ENCODE measurements at places on chromosomes 6 and 20.

DNA sequence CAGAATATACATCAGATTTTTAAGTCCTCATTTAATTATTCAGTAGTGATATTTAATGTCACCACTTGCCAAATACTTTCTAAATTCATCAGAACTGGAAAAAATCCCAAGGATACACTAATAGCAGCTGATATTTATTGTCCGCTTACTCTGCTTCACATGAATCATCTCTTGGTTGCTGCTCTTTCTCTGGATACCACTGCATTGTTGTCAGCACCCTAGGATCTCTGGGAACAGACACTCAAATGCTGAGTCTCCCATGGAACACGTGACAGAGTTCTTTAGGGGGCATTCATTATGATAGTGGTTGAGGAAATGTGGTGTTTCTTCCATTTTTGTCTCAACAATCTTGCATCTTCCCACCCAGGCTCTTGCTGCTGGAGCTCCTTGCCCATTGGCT, 318.0 kb downstream of the RFPL4B start:
- DNase-seq, result no peak

DNA sequence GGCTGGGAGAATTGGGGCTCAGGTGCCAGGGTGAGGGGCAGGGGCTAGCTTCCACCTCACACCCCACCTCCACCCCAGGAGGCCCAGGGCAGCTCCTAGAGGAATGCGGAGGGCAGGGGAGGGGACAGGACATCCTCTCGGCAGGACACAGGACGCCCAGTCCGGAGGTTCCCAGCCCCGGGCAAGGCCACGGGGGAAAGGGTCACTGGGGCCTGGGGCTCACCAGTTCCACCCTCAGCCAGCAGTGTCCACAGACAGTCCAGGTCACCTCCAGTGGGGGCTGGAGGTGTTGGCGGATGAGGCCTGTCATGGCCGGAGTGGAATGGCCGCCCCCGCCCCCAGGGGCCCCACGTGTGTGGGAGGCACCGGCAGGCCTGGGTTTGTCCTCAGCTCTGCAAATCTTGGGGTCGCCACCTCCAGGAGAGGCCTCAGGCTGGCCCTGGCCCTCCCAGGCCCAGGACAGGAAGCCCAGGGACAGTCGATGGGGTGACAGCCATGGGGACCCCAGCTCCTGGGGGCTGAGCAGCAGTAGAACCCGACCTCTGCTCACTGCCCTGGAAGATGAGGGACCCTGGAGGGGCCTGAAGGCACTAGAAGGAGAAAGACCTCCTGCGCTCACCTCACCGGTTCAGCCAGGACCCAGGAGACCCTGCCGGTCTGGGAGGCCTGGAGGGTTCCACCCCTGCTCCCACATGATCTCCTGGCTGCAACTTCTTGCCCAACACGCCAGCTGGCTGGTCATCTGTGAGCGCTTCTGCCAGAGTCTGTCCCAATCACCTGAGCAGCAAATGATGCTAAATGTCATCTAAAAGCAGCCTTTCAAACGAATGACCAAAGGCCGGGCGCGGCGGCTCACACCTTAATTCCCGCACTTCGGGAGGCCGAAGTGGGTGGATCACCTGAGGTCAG, 13.0 kb upstream of the ABHD16B start:
- no peak for DNase-seq

GRCh38 chr6:41345901-41346300, 10.5 kb downstream of the NCR2 start:
- no peak for DNase-seq

- DNase-seq, result no peak
These were observed 195.3 kb downstream of the SLC24A3 start for GRCh38 chr20:19407736-19408135.

DNA sequence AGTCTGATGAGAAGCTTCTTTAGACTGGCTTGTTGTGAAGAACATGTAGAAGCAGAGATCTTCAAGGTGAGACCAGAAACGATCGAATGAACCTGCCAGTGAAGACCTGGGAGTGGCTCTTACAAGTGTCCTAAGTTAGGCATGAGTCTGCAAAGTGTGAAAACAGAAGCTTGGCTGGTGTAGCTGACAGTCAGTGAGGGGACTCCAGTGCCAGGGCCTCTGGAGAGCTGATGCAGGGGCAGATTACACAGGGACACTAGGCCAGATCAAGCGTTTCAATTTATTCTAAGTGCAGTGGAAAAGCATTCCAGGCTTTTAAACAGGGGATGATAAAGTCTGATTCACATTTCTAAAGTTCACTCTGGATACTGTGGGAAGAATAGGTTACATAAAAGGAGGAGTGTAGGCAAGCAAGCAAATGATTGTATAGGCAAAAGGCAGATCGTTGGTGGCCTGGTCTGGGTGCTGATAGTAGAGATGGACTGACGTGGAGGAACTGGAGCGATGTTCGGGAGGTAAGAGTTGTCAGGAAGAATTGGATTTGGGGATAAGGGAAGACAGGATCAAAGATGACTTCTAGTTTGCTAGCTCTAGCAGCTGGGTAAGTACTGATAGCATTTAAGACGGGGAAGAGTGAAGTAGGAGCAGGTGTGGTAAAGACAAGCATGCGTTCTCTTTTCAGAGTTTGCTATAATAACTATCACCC, 133.5 kb downstream of the MAN1A1 start:
- no peak for DNase-seq

DNA sequence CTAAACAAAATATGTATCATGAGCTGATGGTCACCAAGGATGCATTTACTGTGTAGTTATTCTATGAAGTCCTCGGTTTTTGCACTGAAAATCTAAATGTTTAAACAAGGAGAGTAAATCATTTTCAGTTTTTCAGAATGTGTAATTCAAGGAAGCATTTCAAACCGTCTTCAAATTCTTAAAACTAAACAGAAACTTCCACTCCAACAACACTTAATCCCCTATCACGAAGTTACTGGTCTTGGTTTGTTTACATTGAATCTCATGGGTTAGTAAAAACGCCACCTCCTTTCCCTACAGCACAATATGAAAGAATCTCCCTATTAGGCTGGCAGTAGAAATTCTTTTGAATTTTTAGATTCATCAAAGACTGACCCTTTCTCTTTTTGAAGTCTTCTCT, 192.9 kb downstream of the AIG1 start:
- DNase-seq, result no peak

DNA sequence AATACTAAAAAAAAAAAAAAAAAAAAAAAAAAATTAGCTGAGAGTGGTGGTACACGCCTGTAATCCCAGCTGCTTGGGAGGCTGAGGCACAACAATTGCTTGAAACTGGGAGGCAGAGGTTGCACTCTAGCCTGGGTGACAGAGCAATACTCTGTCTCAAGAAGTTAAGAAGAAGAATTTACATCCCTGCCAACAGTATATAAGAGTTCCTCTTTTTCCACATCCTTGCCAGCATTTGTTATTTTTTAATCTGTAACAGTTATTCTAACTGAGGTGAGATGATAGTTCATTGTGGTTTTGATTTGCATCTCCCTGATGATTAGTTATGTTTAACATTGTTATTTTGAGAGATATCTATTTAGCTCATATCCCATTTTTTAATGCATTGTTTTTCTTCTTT, 20.3 kb upstream of the DYNLRB1 start:
- no peak for DNase-seq

DNA sequence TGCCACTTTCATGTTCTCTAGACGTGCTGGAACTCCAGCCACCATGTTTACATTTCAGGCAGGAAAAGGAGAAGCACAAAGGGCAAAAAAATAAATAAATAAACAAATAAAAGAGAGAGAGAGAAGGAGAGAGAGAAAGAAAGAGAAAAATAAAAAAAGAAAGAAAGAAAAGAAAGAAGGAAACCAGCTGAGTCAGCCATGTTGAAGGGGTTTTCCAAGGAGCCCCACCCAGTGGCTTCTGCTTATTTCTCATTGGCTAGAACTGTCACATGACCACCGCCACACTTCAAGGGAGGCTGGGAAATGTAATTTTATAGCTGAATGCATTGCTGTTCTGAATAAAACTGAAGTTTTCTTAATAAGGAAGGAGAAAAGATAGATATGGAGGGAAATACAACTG, 71.1 kb downstream of the BFSP1 start:
- no peak for DNase-seq

GRCh38 chr6:129543981-129544380, 166.0 kb downstream of the ARHGAP18 start:
- no peak for DNase-seq

DNA sequence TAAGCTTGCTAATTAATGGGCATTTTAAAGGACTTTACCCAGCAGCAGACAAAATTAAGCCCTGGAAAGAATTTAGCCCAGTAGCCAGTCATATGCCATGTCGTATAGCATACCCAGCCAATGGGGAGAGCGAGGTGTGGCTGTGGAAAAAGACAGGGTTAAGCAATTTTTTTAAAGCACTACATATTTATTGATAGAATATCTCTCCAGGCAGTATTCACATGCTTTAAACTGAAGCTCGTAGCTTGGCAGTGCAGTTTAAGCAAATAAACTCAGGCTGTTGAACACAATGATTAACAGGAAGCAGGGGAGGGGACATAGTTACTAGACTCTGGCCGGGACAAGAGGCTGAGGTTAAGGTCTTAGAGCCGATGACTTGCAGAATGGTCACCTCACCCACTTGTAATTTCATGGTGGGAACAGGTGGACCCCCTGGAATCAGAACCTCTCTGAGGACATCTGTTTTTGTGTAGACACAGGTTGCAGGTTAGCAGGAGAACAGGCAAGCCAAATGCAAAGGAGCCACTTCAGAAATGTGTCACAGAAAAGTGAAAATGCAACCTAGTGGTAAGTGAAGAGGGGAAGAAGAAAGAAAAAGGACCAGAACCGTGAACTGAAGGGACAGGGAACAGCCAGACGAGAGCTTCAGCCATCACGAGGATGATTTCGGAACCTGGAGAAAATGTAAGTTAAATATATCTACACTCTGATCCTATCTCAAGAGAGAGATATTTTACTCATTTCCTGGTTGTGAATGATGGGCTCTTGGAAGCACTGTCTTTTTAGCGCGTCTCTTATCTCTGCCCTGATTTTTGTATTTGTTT, 7.2 kb downstream of the GCNT2 start:
- DNase-seq, result no peak

DNA sequence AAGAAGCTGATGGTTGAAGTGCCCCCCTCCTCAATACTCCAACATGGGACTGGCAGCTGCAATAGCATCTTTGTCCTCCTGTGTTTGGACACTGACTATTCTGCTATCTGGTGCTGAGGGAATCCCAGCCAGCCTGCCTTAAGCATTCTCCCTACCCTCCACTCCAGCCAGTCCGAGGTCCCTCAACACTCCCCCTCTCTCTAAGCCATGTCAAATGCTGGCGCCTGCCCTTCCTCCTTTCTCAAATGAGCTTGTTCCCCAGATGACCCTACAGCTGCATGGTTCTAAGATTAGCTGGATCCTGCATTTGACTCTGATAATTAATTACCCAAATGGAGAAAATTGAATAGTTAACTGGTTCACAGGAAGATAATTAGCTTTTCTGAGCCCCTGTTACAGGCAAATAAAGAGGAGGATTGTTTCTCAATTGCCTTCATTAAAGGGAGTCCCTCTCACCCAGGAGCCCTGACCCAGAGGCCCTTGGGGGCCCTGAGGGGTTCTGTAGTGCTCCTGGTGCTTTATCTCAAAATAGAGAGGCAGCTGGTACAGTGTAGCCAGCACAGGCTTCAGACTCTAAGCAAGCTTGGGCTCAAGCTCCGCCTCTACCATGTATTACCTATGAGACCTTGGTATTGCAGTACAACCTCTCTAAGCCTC, 37.9 kb upstream of the CHD6 start:
- DNase-seq, result no peak

DNA sequence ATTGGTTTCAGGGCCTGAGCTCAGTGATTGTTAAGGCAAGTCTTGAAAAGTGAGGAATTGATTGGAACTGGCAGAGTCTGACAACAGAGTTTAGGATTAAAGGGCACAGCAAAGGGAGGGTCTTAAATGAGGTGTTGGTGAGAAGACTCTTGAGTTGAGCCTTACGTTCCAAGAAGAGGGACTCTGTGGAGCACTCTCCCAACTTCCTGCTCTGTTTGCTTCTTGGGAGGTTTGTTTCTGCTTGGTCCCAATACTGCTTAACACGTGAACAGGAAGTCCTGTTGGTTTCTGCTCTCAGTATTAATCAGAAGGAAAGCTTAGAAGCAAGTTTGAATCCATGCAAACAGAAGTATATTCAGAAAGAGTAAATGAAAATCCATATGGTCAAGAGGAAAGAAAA, 15.6 kb upstream of the SYNDIG1 start:
- no peak for DNase-seq

- DNase-seq, result no peak
These were observed 1.1 kb upstream of the TULP4 start for GRCh38 chr6:158311193-158311592.

DNA sequence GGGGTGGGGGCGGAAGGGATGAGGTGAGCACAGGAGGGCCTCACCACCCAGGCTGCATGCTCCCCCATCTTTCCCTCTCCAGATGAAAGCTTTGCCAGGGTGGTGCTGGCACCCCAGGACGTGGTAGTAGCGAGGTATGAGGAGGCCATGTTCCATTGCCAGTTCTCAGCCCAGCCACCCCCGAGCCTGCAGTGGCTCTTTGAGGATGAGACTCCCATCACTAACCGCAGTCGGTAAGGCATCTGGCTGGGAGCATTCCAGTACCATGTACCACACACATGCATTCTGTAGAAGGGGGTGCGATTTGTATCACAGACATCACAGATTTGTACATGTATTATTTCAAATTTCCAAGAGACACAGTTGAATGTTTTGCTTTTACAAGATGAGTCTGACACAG, 40.6 kb upstream of the SRF start:
- no peak for DNase-seq

DNA sequence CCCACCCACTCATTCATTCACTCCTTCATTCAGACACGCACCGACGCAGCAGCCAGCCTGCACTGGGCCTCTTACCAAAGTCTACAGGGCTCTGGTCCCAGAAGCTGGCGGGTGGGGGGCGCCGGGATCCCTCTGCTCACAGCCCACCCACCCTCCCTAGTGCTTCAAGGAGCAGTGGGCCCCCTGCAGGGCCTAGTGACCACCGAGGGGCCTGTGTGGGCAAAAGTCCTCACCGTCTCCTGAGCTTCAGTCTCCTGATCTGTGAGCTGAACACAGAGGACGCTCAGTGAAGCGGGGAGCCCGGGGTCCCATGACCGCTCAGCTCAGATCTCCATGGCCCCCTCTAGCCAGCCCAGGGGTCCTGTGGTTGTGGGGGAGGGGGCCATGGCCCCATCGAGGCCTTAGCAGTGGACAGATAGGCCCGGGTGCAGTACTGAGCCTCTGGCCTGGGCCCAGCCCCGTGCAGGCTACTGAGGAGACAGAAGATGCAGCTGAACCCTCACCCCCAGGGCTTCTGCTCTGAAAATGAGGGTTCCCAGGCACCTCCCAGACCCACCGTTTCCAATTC, 33.4 kb upstream of the MRGBP start:
- DNase-seq, result no peak

DNA sequence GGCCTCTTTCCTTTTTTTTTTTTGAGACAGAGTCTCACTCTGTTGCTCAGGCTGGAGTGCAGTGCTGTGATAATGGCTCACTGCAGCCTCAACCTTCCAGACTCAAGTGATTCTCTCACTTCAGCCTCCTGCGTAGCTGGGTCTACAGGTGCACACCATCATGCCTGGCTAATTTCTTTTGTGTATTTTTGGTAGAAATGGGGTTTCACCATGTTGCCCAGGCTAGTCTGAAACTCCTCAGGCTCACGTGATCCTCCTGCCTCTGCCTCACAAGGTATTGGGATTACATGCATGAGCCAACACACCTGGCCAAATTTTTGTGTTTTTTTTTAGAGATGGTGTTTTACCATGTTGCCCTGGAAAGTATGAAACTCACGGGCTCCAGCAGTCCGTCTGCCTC, 29.3 kb downstream of the SRC start:
- no peak for DNase-seq
